H9 (cell line): ENCODE measurements at places on chromosomes 4 and X. TPM values are rescaled to one million over a fixed set of nuclear protein-coding genes. Genes with fewer than 3 reads are reported as not detected.

The CT45A9 gene
- total RNA-seq: not detected in 2 replicates

The PRDM8 gene
- not detected in 2 replicates for total RNA-seq

The SYTL4 gene
- 0.13 TPM in 1 of 2 replicates, not detected in the other for total RNA-seq

The PLK4 gene
- 36.4 and 40.2 TPM in 2 replicates for total RNA-seq

The PLAC8 gene
- total RNA-seq: 0.90 and 1.6 TPM in 2 replicates

The CPE gene
- 10.0 and 11.6 TPM in 2 replicates for total RNA-seq

The CITED1 gene
- 1.1 and 1.8 TPM in 2 replicates for total RNA-seq

The XK gene
- 0.85 and 0.97 TPM in 2 replicates for total RNA-seq

The CLNK gene
- total RNA-seq: not detected in 2 replicates

DNA sequence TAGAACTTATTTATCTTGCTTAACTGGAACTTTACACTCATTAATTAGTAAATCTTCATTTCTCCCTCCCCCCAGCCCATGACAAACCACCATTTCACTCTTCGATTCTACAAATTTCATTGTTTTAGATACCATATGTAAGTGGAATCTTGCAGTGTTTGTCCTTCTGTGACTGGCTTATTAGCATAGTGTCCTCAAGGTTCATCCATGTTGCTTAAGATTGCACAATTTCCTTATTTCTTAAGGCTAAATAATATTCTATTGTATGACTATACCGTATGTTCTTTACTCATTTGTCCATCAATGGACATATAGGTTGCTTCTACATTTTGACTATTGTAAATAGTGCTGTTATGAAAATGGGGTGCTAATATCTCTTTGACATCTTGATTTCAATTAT is 24.5 kb upstream of the RNF212 start:
- no peak for DNase-seq

GRCh38 chr4:101851672-101852071 is 61.1 kb downstream of the BANK1 start:
- DNase-seq: no peak

- no peak for DNase-seq
Observed at GRCh38 chr4:2961811-2962441, 1.3 kb downstream of the NOP14 start.

DNA sequence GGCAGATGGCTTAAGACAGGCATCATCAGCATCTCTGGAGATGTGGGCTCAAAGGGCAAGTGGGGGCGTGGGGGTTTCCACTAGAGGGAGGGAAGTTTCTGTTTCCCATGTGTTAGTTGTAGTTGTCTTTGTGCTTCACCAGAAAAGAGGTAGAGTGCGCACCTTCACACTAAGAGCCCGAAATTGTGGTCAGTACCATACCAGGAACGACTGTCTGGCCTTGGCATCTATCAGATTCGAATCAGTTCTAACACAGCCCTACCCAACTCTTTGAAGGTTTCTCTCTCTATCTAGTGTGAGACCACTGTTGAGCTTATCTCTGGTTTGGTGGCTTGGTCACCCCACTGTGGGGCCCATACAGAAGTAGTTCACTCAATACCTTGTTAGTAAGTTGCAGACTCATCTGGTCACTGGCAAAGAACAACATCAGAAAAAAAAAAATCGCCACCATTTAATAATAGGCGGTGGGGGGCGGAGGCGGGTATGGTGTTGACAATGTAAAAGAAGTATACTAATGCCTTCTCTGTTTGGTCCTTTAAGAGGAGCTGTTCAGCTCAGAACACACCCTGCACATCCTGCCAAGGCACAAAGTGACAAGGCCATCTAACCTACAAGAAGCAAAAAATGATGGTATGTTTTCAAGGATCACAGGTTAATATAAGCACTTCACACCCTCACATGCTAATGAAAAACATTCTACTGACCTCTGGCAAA is 71.1 kb downstream of the NYX start:
- no peak for DNase-seq

DNA sequence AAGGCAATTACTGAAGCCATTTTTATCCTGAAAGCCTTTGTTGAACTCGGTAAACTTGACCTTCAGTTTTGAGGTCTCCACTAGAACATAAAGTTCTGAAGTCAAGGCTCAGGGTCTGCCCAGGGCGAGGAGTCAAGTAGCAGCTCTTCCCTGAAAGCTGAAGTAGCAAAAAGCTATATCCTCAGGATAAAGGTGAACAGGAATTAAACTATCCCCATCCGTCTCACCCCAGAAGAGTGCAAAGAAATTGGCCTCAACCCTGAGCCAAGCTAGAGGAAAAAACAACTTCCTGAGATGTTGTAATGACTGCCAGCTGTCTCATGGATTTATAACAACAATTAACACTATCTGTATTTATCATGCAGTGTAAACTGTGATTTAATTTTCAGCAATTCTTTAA is 590.8 kb downstream of the SPRY1 start:
- no peak for DNase-seq

GRCh38 chrX:81979806-81980515 is 778.1 kb downstream of the SH3BGRL start:
- no peak for DNase-seq

- no peak for DNase-seq
Observed at GRCh38 chr4:96228463-96228862, 388.6 kb downstream of the PDHA2 start.

- DNase-seq: no peak
Observed at GRCh38 chr4:76090241-76090691, 15.8 kb downstream of the ART3 start.

DNA sequence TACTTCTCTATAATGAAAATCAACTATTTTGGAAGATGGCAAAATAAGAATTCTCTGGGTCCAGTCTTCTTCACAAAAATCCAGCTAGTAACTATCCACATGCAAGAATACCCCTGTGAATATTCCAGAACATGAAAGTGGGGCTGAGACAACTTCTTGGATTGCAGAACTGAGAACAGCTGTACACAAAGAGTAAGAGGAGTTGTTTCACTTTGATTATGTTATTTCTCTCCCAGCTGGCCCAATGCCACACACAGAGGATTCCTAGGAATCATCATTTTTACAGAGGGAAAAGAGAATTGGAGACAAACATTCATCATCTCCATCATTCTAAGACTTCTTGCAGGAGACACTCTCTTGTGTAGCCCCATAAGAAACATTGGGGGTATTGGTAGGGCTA is 782.2 kb upstream of the LCORL start:
- DNase-seq: no peak

DNA sequence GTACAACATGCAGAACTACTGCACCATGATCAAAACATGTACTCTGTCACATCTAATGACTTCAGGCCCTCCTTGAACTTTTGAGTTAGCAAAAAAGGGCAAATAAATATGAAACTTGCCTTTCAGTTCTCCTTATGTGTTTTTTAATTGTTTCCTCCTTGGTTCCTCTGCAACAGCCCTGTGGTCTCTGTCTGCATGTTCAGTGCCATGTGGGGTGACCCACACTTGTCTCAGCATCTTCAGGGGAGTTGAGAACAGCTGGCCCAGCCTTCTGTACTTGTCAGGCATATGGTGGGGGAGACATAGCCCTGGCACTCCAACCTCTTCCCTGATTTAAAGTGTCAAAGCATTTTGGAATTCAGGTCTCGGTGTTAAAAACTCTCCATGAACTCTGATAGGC is 188.0 kb upstream of the PGRMC2 start:
- DNase-seq: no peak

- DNase-seq: no peak
Observed at GRCh38 chr4:112857461-112857860, 192.0 kb upstream of the ANK2 start.

GRCh38 chr4:20326977-20327376 is 75.3 kb downstream of the SLIT2 start:
- DNase-seq: no peak

GRCh38 chr4:165711436-165711835 is 161.6 kb upstream of the TLL1 start:
- no peak for DNase-seq

GRCh38 chr4:81527115-81527514 is 55.4 kb upstream of the RASGEF1B start:
- DNase-seq: no peak

DNA sequence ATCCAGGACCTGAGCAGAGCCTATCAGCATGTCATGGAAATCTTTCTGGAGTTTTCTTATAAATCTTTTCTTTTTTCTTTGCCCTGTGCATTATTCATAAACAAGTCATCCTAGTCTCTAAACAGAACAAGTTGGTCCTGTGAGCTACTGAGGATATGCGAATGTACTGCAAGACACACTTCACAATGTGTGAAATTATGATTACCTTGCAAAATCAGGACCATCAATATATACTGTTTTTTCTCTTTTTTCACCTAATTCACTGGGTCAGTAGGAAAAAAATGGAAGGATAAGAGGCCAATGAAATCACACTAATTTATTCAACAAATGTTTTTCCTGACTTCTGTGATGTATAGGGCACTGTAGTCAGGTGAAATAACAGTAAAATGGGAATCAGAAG is 14.4 kb upstream of the SORBS2 start:
- no peak for DNase-seq

GRCh38 chrX:119655125-119655524 is 37.8 kb downstream of the SEPTIN6 start:
- DNase-seq: no peak

GRCh38 chr4:149719806-149720205 is 95.8 kb downstream of the IQCM start:
- DNase-seq: no peak
